Fibroblast of the conjunctiva (primary cell): ENCODE measurements at places on chromosomes 1 and 21.
A peak's percentile ranks its signal among the peaks of the same experiment; 100 is the strongest.

DNA sequence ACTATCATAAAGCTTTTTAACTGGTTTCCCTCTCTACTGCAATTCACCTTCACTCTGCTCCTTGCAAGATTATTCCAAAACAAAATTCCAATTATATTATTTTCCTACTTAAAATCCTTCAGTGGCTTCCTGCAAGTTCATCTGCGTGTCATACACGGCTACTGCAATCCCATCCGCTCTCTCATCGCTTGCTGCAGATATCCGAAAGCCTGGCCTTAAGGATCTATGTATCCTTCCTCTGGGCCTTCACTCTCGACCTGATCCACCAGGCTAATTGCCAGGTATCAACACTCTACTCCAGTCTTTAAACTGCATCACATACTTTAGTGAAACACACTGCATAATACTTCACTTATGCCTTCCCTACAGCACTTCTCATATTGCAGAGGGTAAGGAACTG, 44.0 kb downstream of the VAV3 start:
- no peak for DNase-seq

- no peak for DNase-seq
These were observed 17.5 kb downstream of the TAL1 start for GRCh38 chr1:47214549-47214948.

GRCh38 chr1:237789619-237790018, 101.1 kb downstream of the ZP4 start:
- DNase-seq, result no peak

DNA sequence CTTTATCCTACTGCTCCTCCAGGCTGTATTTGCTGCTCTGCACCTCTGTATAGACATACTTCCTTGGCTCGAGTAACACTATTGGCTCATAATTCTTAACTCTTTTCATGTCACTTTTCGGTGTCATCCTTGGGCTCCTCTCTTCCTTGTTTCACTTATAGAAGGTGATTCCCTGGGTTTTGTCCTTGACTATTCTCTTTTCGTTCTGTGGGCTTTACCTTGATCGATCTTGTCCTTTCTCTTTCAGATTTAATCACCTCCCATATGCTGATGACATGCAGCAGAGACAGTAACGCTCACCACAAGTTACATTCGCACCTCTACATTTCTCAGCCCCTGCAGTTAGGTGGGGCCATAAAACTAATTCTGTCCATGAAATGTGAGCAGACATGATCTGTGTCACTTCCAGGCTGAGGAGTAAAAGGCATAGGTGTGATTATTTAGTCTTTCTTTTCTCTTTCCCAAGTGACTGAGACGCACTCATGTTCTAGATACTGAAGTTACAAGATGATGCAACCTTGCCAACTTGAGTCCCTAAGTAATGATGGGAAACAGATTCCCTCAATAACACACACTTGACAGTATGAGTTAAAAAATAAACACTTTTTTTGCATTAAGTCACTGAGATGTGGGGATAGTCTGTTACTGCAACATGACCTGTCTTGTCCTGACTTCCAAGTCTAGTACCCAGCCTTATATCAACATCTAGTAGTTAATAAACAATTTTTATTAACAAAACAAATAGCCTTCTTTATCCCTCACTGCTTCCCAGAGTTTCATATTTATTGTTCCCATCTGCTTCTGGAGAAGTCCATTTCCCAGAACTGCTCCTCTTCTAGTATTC, 49.9 kb upstream of the HAO2 start:
- DNase-seq, result no peak

- DNase-seq, result no peak
These were observed 70.0 kb upstream of the BCAR3 start for GRCh38 chr1:93751377-93752250.

- DNase-seq, result no peak
These were observed 153.8 kb downstream of the NTNG1 start for GRCh38 chr1:107294686-107295085.

GRCh38 chr1:186374303-186375151, 526 bp downstream of the TPR start:
- peak; percentile 14 for DNase-seq

DNA sequence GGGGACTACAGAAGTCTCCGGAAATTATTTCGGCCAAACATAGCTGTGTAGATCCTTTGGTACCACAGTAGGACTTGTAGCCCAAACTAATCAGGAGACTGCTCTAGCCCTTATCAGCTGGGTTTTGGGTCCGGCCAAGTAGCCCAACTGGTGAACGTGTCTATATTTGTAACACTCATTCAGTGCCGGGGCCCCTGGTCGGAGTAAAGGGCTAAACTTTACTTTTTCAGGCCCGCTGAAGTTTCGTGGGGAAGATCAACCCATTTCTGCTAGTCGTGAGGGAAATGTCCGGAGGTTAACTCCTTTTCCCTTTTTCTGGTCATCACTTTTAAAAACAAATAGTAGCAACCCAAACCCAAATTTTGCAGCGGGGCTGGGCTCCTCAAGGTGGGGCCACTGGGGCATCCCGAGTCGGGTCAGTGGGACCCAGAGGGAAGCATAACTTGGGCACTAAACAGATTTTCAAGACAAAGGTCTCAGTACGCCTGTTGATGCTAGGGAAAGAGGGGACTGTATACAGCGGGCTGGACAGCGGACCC, 1.7 kb downstream of the LHX9 start:
- no peak for DNase-seq

GRCh38 chr1:202374099-202374498, 25.6 kb downstream of the PPP1R12B start:
- no peak for DNase-seq

- no peak for DNase-seq
These were observed 10.0 kb downstream of the SLC25A24 start for GRCh38 chr1:108190001-108190634.

DNA sequence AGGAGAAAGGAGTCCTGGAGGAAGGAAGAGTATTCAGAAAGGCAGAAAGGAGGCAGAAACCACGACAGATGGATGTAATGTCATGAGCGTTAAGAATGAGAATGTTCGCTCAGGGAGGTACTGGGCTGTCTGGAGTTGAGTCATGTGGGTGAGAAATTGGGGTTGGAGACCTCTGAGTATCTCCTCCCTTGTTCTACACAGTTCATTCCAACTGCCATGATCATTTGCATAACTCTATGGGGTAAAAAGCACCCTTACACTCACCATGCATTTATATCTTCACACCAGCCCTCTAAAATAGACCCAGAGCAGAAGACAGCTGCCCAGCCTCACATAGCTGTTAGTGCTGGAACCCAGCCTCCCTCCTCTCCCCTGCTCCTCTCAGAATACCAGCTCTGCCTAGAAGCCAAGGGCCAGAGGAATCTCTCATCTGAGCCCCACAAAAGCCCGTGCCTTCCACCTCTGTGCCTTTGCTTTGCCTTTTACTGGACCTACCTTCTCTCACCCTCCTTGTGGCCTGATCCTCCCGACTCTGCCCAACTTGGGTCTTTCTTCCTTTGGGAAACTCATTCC, 85.2 kb downstream of the BEND5 start:
- DNase-seq, result no peak

DNA sequence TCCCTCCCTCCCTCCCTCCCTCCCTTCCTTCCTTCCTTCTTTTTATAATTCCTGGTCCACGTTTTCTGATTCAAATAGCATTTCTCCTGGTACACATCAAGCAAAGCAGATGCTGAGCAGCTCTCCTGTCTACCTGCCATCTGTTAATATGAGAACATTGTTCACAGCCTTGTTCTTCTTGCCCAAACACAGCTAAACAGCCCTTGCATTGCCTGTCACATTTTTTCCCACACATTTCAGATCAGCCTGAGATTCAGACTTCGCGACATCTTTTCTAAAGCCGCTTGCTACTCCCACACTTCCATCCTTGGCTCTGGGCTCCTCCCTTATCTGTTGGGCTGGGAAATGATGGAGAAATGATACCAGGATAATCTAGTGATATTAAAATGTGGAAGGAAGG, 200.5 kb downstream of the PCP4 start:
- DNase-seq, result no peak

GRCh38 chr1:184152434-184152898, 100.9 kb downstream of the TSEN15 start:
- no peak for DNase-seq

- no peak for DNase-seq
These were observed 1237.4 kb upstream of the TMPRSS15 start for GRCh38 chr21:19640964-19641363.

- DNase-seq, result no peak
These were observed 11.0 kb downstream of the ZNF687 start for GRCh38 chr1:151293093-151293492.

DNA sequence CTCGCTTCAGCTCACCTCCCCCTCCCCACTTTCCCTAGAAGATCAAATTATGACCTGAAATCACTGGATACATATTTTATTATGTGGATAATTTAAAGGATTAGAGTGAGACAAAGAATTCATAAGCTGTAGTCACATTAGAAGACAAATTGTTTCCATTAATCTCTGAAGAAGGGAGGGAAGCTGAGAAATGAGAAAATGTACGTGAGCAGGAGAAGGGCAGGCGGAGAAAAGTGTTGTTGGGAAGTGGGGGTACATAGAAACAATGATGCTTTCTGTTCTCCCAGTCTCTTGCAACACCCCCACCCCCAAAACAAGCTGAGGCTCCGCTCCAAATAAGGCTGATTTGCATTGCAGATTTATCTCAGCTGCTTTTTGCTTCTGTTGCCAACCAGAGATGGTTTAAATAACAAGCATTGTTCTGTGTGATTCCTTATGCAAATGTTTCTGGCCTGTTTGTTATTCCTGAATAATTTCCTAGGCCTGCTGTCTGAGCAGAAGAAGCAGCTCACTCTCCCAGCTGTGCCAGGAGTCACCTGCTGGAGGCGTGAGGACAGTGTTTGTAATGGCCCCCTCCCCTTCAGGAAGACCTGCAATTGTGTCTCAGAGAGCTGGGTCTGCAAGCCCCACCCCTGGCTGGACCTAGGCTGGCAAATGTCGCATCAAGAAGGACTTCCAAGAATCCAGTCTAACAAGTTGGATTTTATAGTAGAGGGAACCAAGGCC, 121.8 kb upstream of the TNR start:
- no peak for DNase-seq

GRCh38 chr1:183022202-183023145, 746 bp upstream of the LAMC1 start:
- DNase-seq, result peak; percentile 96

DNA sequence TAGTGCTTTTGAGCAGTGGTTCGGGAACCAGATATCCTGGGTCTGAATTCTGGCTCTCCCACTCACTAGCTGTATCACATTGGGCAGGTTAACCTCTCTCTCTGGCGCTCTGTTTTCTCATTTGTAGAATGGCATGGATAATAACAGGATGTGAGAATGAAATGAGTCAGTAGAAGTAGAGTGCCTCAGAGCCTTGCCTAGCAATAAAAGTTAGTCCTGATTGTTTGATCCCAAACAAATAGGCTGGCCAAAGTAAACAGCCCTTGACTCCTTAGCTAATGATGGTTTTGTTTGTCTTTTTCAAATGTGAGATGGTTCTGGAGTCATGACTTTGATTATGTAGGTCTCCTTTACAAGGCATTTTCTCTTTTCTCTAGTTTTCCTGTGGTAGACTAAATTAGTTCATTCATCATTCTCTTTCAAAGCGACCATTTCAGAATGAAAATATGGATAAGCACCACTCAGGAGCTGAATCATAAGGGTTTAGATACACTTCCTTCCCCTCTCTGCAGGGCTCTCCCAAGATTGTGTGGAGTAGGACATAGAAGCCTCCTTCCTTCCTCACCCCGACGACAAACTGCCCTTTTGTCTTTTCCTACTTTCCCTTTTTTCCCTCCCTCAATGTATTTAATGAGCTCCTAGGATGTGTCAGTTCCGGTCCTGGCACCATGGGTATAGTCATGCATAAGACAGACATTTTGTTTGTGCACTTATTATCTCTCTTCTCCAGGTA, 23.1 kb downstream of the KIAA0040 start:
- DNase-seq, result no peak

- DNase-seq, result no peak
These were observed 24.8 kb upstream of the THEM4 start for GRCh38 chr1:151934048-151934493.

GRCh38 chr1:36472656-36473055, 8.5 kb upstream of the MRPS15 start:
- no peak for DNase-seq

GRCh38 chr1:41767534-41768525, 150.9 kb downstream of the HIVEP3 start:
- DNase-seq, result no peak

DNA sequence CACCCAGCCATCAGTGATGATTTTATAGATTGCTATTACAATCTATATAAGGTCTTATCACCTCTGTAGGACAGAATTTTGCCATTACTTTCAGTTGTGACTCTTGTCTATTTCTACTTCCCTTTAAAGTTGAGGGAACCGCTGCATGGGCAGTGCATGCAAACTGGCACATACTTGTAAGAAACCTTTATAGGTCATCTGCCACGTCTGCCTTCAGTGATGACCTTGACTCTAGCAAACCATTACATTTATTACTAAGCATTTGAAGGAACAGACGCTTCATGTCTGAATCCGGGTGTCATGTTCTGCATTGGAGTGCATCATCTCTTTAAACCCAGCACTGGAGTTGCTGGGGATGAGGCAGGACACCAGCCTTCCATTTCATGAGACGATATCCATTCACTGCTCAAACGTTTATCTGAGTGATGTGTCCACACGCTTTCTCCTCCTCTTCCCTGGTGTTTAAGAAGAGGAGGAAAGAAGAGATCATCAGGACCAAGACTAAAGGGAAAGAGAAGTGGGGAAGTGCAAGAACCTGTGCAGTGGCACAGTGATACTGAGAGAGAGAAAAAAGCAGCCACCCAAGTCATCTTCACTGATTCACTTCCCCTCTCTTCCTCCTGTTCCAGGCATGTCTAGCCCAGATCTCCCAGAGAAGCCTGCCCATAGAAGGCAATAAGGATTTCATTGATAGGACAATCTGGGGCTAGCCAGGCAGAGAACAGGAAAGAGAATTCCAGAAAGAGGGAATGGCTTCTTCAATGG, 14.1 kb downstream of the CCSAP start:
- no peak for DNase-seq

- DNase-seq, result no peak
These were observed 253.0 kb upstream of the HOOK1 start for GRCh38 chr1:59561796-59562195.

- no peak for DNase-seq
These were observed 665 bp downstream of the DAB1 start for GRCh38 chr1:57423135-57423655.
